ENCODE measurements at places on chromosomes 2 and 18. TPM values are rescaled to one million over a fixed set of nuclear protein-coding genes. Genes with fewer than 3 reads are reported as not detected.

- no peak for DNase-seq
- no peak overlapping the region for H3K4me3 ChIP-seq
- H3K4me1 ChIP-seq, result no peaks in the 10 kb centered on the region
- no peaks in the 10 kb centered on the region for H3K27me3 ChIP-seq
- H3K27ac ChIP-seq, result no peak overlapping the region
Measured at GRCh38 chr2:11665510-11666362, 4.3 kb downstream of the NTSR2 start.

DNA sequence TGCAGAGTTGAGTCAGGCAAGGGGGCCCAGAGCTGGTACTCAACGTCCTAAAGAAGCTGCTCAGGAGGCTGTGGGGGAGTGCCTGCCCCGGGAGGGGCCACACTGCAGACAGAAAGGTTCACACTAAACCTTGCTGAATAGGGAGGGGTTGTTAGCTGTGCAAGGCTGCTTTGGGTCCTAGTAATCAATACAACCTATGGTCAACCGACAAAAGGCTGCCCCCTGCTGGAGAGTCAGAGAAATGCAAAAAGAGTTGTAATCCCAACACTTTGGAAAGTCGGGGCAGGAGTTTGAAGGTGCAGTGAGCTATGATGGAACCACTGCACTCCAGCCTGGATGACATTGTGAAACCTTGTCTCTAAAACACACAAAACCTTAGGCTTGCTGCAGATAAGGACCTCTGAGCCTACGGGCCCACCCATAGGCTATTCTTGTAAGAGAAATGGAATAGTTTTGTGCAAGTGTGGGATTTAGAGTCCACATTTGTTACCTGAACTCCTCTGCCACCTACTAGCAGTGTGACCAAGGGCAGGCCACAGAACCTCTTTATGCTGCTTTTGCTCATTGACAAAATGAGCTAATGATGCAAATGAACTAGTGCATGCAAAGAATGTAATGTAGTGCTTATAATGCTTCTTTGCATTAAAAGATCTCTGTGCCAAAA, 81.5 kb downstream of the PRPF40A start:
- H3K4me3 ChIP-seq, result no peak overlapping the region
- peaks cover 41% of the 10 kb centered on the region for H3K36me3 ChIP-seq
- peak; percentile 65 for DNase-seq
- no peaks in the 10 kb centered on the region for H3K27me3 ChIP-seq
- no peak overlapping the region for H3K27ac ChIP-seq

- no peak for DNase-seq
- no peak overlapping the region for H3K4me3 ChIP-seq
- H3K27me3 ChIP-seq, result no peaks in the 10 kb centered on the region
- H3K27ac ChIP-seq, result no peak overlapping the region
Measured at GRCh38 chr18:79882522-79883241, 68.8 kb downstream of the SLC66A2 start.

GRCh38 chr2:237075749-237076599, 9.7 kb upstream of the COPS8 start:
- H3K27me3 ChIP-seq, result no peaks in the 10 kb centered on the region
- H3K27ac ChIP-seq, result peak overlapping the region; percentile 55
- no peak for DNase-seq
- peaks cover 16% of the 10 kb centered on the region for H3K4me1 ChIP-seq
- no peak overlapping the region for H3K4me3 ChIP-seq

GRCh38 chr2:48292393-48292792, 237.6 kb upstream of the STON1 start:
- no peaks in the 10 kb centered on the region for H3K36me3 ChIP-seq
- no peaks in the 10 kb centered on the region for H3K4me1 ChIP-seq
- H3K27ac ChIP-seq, result no peak overlapping the region
- DNase-seq, result no peak

GRCh38 chr18:74244554-74244953, 47.2 kb downstream of the CYB5A start:
- H3K4me3 ChIP-seq, result no peak overlapping the region
- no peaks in the 10 kb centered on the region for H3K4me1 ChIP-seq
- H3K36me3 ChIP-seq, result no peaks in the 10 kb centered on the region
- no peak overlapping the region for H3K27ac ChIP-seq

DNA sequence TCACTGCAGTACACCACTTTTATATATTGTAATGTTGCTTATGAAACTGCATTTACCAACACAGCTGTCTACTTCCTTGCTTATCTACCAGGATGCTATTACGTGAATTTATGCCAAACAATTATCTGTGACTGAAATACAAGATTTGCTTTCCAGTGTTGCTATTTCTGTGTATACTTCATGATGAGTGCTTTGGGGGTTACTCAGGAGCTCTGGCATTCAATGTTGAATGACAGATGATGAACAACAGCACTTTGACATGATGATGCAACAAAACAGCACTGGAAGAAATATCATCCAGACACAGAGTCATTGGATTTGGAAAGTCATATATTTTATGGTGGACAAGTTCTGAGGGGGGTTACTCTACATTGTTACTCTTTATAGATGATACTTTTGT, 125.8 kb downstream of the NETO1 start:
- no peaks in the 10 kb centered on the region for H3K27me3 ChIP-seq
- DNase-seq, result no peak
- no peak overlapping the region for H3K4me3 ChIP-seq
- H3K27ac ChIP-seq, result no peak overlapping the region
- H3K36me3 ChIP-seq, result no peaks in the 10 kb centered on the region

DNA sequence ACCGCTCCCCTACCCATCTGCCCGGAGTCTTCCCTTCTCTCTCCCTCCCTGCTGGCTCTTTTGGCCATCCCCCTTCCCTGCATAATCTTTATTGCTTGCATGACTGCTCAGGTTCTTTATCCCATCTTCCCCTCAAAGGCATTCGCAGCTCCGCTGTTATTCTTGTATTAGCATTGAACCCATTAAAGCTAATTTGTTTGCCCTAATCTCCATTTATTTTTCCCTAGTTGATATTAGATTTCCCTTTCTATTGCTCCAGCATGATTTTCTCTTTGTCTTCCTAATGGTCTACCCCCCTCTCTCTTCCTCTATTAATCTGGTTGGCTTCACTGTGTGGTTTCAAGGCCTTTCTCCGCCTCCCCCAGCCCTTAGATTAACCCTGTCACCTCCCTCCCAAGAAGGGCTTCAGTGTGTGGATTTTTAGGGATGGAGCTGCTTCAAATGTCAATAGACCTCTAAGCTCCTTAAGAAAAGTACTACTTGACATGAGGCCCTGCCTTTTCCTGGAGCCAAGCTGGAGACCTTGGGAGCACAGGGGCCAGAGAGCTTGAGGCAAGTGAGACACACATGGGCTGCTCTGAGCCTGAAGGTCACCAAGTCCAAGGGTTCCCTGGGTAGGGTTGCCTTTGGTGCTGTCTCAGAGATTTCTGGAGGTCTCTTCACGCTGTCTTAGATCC, 20.1 kb downstream of the PAX8 start:
- H3K36me3 ChIP-seq, result no peaks in the 10 kb centered on the region
- peak overlapping the region; percentile 6 for H3K27ac ChIP-seq
- peaks cover 3% of the 10 kb centered on the region for H3K27me3 ChIP-seq

- peak; percentile 27 for DNase-seq
- H3K4me3 ChIP-seq, result no peak overlapping the region
- no peaks in the 10 kb centered on the region for H3K4me1 ChIP-seq
- no peaks in the 10 kb centered on the region for H3K27me3 ChIP-seq
Measured at GRCh38 chr18:26088487-26088886, 1.9 kb downstream of the SS18 start.

DNA sequence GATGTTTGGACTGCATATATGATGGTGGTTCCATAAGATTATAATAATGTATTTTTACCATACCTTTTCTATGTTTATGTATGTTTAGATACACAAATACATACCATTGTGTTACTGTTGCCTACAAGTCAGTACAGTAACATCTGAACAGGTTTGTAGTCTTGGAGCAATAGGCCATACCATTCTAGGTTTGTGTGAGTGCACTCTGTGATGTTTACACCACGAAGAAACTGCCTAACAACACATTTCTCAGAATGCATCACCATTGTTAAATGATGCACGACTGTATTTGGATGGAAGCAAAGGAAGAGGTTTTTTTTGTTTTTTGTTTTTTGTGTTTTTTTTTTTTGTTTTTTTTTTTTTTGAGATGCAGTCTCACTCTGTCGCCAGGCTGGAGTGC, 9.5 kb downstream of the DUSP19 start:
- no peaks in the 10 kb centered on the region for H3K4me1 ChIP-seq
- H3K27ac ChIP-seq, result no peak overlapping the region
- no peaks in the 10 kb centered on the region for H3K36me3 ChIP-seq

DNA sequence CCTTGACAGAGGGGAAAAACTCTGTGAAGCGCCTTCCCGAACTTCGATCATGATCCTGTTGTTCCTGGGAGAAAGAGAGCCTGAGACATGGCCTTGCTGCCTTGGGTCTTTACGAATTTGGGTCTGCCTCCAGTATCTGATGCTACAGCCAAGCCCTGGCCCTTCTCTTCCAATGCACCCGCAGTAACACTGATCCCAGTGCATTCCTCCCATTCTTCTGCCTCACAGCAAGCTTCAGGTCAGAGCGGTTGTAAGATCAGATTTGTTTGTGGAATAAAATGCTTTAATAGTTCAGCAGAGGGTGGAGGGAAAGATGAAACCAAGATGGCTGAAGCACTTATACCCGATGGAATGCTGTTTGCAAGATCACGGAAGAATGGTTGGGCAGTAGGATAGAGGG, 196.7 kb upstream of the SIX2 start:
- no peaks in the 10 kb centered on the region for H3K27me3 ChIP-seq
- no peaks in the 10 kb centered on the region for H3K4me1 ChIP-seq
- no peak overlapping the region for H3K27ac ChIP-seq

DNA sequence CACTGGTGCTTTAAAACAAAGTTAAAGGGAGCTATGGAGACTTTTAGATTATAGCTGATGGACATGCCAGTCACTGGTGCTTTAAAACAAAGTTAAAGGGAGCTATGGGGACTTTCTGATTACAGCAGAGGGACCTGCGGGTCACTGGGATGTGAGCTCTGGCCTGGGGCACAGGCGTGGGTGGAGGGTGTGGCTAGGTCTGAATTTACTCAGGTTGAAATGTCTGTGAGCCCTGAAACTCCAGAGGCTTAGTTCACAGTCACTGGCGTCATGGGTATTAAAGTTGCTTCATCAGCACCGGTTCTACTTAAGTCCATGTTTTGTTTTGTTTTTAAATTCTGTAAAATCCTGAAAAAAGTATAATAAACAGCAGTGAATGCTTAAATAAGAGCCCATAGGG, 49.0 kb upstream of the TMEM18 start:
- H3K36me3 ChIP-seq, result no peaks in the 10 kb centered on the region
- no peak for DNase-seq

GRCh38 chr2:98907966-98908905, 27.8 kb downstream of the CRACDL start:
- H3K4me1 ChIP-seq, result peaks cover 21% of the 10 kb centered on the region
- H3K36me3 ChIP-seq, result no peaks in the 10 kb centered on the region

DNA sequence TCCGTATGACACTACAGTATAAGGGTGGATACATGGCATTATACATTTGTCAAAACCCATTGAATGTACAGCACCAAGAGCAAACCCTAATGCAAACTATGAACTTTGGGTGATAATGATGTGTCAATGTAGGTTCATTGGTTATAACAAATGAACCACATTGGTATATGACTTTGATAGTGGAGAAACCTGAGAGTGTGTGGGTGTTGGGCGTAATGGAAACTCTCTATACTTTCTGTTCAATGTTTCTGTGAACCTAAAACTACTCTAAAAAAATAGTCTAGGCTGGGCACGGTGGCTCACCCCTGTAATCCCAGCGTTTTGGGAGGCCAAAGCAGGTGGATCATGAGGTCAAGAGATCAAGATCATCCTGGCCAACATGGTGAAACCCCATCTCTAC, 6.5 kb upstream of the ACTG2 start:
- no peak overlapping the region for H3K4me3 ChIP-seq
- DNase-seq, result no peak
- H3K4me1 ChIP-seq, result no peaks in the 10 kb centered on the region
- H3K27ac ChIP-seq, result no peak overlapping the region

DNA sequence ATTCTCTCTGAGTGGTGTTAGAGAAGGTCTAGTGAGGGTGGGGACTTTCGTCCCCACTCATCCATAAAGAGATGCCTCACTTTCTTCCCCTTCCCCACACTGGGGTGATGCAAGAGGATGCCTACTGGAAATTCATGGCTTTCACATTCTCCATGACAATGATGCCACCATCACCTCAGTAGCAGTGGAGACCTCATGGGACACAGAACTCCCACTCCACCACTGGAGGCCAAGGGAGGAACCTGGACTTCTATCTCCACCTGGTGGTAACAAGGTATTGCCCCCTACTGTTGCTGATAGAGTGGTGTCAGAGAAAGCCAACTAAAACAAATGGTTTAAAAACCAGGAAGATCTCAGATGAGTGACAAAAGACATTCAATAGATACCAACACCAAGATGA, 110.9 kb downstream of the INHBB start:
- DNase-seq, result no peak
- no peaks in the 10 kb centered on the region for H3K36me3 ChIP-seq
- no peaks in the 10 kb centered on the region for H3K27me3 ChIP-seq
- no peak overlapping the region for H3K27ac ChIP-seq
- H3K4me3 ChIP-seq, result no peak overlapping the region
- no peaks in the 10 kb centered on the region for H3K4me1 ChIP-seq

- no peak for DNase-seq
- no peaks in the 10 kb centered on the region for H3K27me3 ChIP-seq
- H3K36me3 ChIP-seq, result no peaks in the 10 kb centered on the region
- no peaks in the 10 kb centered on the region for H3K4me1 ChIP-seq
Measured at GRCh38 chr2:62370321-62371250, 135.4 kb downstream of the TMEM17 start.

DNA sequence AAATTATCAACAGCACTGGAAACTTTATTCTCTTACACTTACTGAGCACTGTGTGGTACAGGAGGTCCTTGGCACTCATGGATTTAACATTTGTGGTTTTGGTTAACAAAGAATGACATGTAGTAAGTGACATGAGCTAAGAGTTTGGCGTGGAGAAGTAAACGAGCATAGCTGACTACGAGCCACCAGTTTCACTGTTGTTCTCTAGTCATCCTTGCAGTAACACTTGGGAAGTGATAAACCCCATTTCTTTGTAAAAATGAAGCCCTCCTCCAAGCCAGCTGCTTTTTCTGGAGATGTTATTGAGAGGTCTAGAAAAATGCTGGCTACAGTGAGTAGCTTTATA, 32.7 kb downstream of the QPCT start:
- no peaks in the 10 kb centered on the region for H3K4me1 ChIP-seq
- peak; percentile 65 for DNase-seq
- no peak overlapping the region for H3K4me3 ChIP-seq
- H3K27ac ChIP-seq, result no peak overlapping the region
- no peaks in the 10 kb centered on the region for H3K36me3 ChIP-seq
- no peaks in the 10 kb centered on the region for H3K27me3 ChIP-seq

The PPP4R1 gene
- 149 TPM for total RNA-seq

The CELF4 gene
- total RNA-seq, result 2.2 TPM

The SRD5A2 gene
- total RNA-seq, result 2.9 TPM

The FAM228A gene
- 3.9 TPM for total RNA-seq

The CNTNAP5 gene
- total RNA-seq, result 0.03 TPM

The RGPD4 gene
- not detected for total RNA-seq

The BOLL gene
- not detected for total RNA-seq

The RAB31 gene
- total RNA-seq, result 32.1 TPM

The SRSF7 gene
- total RNA-seq, result 108 TPM

The CCT7 gene
- total RNA-seq, result 207 TPM

The STAM2 gene
- 37.2 TPM for total RNA-seq

The MYO7B gene
- total RNA-seq, result 0.51 TPM

The RESP18 gene
- not detected for total RNA-seq

Measured in lung (tissue), 17 donors.